Activated T-cell treated with anti-CD3 and anti-CD28 coated beads, Interleukin-2, amount 50 U/mL, for 24 hours (primary cell): ENCODE measurements at places on chromosomes 4 and X.

GRCh38 chr4:25433966-25434827 lies 57.1 kb downstream of the ANAPC4 start:
- DNase-seq, result no peak

DNA sequence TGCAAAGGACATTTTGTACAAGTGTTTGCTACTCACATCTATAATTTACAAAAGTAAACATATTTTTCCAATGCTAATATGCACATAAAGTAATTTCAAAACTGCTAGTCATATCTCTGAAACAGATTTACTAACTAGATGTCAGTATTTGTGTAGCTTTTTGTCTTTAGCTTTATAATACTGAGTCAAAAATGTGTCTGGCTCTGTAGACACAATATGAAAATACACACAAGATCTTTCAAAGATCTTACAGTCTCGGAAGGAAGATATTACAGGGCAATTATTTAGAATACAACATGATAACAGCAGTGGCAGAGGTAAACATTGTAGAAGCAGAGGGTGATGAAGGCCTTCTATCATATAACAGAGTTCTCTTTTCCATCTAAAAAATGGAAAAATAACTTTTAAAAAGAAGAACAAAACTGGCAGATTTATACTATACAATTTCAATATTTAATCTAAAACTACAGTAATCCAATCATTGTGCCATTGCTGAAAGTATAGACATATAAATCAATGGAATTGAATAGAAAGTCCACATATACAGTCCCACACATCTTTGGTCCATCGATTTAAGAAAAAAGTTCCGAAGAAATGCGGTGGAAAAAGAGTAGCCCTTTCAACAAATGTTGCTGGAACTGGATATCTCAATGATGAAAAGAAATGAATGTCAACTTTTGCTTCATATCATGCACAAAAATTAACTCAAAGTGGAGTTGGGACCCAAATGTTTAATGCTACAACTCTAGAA lies 29.4 kb downstream of the ARAP2 start:
- no peak for DNase-seq

DNA sequence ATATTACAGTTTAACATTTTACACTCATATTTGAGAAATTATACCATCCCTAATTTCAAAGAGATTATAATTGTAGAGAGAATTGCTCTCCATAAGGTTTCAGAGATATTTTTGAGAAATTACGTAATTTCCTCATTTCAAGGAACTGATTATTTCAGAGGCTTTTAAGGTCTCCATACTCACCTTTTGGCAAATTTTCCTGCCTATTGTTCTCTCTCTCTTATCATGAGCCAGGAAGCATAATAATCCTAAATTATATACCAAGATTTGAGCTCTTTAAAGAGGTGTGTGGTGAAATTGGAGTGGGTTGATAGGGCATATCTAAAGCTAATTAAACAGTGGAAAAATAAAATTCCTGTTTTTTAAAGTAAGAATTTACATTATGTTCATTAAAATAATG lies 248.9 kb upstream of the FTHL17 start:
- no peak for DNase-seq

GRCh38 chr4:763191-763810 lies 57.7 kb downstream of the PCGF3 start:
- DNase-seq, result no peak

GRCh38 chr4:152747444-152747843 lies 32.1 kb downstream of the TIGD4 start:
- DNase-seq, result no peak

DNA sequence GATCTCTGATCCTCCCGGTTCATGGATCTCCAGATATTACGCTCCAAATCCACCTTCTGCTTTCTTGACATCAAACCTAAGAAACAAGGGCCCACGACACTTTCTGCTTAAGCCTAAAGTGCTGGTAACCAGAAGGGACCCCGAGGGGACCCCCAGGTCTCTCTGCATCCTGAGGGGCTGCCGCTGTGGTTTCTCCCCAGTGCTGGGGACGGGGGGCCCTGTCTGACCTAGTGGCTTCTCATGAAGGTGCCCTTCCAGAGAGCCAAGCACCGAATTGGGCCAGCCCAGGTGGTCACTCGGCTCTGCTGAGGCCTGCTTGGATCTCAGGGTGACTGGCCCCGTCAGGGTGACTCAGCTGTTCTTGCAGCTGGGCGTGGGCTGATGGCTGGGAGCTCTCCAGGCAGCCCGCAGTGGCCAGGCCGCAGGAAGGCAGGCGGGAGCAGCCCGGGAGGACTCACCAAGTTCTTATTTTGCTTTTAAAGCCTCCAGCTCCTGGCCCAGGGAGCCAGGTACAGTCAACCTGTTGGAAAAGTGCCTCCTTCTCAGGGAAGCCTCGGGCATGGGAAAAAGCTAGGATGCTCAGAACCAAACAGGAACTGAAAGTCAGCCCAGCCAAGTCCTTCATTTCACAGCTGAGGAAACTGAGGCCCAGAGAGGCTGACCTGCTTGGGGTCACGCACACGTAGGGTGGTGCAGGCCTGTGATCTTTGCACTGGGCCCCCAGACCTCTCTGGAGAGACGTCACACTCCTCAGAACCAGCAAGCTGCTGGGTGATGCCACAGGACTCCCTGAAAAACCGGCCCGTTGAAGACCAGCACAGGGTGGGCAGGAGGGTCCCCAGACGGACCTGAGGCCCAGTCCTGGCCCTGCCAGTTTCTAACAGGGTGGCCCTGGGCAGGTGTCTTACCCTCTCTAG lies 16.7 kb downstream of the BLOC1S4 start:
- DNase-seq, result no peak

DNA sequence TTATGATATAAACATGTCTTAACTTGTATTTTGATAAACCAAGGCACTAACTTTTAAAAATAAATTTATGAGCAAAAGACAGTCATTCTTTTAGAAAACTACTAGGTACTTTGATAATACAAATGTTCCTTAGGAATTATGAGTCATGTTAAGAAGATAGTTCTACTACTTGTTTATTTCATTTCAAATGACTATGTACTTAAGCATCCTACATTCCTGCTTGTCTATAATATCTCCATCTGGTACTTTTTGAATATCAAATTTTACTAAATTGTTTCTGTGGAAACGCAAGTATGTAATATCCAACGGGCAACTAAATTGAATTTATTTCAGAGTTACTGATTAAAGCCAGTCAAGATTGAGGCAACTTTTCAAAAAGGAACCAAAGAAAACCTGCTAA lies 61.8 kb downstream of the CAMK2D start:
- DNase-seq, result no peak

- no peak for DNase-seq
Observed at GRCh38 chr4:3470244-3471097, 7.4 kb downstream of the DOK7 start.
